ENCODE measurements at places on chromosomes 2 and 18.

DNA sequence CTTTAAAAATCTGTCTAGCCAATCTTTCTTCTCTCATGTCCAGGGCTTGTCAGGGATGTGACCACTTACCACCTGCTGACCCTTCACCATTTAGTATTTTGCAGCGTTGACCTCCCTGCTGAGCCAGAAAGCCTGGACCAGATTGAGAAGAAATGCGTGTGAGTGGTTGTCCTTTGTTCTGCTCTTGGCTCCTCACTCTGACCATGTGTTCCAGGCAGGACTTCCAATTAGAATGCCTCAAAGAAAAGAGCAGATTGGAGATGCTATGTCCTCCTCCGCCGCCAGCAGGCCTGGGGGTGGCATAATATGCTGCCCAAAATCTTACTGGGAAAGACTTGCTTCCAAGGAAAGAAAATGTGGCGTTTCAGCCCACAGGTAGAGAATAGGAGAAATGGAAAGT is 894.1 kb downstream of the SLC4A3 start:
- DNase-seq: no peak

GRCh38 chr2:96324721-96325040 is 436 bp upstream of the ITPRIPL1 start:
- DNase-seq: peak; percentile 10

GRCh38 chr2:126858436-126858835 is 40.3 kb upstream of the TEX51 start:
- no peak for DNase-seq

DNA sequence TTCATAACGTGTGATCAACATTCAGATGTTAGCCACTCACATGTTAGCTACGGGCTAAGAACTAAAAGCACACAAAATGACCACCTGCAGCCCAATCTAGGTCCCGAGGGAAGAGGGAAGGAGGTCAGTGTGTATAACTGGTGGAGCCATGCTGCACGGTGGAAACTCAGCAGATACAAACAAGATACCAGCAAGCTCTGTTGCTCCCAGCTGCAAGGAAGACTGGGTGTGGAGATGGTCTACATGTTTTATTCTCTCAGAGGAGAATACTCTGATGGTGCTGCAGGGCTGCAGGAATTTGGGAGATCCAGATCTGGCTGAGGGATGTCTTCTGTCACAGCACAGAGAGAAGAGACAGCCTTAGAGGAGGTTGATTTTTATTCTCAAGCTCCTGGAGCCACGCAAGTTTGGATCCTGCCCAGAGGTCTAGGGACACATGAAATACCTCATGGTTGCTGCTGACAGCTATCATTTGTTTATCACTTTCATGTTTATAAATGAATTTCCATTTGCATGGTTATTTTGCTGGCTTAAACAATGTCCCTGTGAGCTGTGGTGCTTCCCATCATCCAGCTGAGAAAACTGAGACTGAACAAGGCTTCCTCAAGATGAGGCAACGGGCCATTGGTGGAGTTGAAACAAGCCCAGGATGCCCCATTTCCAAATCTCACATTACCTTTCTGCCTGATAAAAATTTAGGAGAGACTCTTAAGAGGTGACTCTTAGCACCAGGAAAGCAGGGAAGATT is 30.9 kb downstream of the RNF144A start:
- DNase-seq: no peak

DNA sequence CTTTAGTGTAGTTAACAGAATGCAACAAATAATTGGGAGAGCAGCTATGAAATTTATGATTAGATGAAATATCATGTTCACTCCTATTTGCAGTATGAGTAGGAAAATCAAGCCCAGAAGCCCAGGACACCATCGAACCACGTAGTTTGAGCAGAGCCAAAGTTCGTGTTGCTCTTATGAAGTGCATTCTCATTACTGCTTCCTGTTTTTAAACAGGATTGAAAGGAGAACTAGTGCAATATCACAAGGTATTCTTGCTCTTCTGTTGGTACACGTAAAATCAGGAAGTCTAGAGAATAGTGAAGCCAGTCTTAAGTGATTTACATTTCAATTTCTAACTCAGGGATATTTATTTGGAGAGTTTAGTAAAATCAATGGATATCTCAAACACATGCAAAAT is 21.1 kb downstream of the ARHGAP15 start:
- no peak for DNase-seq

DNA sequence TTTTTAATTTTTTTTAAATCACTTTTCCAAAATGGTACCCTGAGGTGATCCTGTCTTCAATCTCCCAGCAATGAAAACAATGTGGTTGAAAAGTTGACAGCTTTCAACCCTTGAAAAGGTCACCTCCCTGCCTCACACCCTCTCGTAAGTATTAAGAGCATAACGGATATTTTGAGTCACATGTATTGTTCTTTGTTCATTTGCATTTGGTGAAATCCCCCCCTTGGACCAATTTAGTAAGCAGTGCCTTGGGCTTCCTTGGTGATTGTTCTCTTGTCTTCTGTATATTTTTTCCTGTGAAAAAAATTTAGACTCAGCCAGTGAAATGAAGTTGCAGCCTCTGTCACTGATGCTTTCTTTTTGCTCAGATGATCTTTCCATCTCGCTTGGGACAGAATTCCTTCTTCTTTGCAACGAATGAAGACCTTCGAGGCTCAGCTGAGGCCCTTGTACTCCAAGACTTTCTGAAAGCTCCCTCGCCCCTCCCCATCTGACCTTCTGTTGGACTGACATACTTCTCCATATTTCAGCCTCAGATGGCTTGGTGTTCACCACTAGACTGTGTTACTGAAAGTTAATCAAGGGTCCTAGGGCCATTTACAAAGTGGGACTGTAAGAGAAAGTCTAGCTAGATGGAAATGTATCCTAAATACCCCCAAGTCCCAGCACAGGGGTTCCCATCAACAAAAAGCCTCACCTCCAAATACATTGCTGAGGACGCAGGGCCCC is 158.4 kb downstream of the BCL2 start:
- DNase-seq: no peak

GRCh38 chr2:101401906-101402305 is 14.6 kb upstream of the CREG2 start:
- DNase-seq: no peak

DNA sequence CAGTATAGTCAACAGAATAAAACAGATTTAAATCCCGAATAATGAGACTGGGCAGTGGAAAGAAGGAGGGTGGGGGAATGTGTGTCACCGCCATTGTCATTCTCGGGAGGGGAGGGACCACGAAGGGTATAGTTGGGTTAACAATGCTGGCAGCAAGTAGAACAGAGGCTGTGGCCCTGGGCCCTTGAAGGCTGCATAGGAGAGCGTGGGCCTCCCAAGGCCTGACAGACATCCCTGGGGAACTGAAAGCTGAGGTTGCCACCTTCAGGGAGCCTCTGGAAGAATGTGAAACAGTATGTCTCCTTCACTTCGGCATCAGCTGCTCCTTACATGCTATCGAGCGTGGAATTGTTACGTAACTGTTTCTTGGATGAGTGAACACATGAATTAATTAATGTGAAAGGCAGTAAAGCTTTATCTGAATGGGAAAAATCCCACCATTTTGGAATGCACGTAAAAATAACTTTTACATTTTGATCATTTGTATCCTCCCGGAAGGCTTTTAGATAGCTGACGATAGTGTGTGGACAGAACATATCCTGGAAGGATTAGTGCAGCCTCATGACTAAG is 92.8 kb upstream of the TTC39C start:
- no peak for DNase-seq

- no peak for DNase-seq
These were observed 101.6 kb downstream of the OSBPL6 start for GRCh38 chr2:178295906-178296305.

GRCh38 chr2:109264595-109265328 is 135.8 kb downstream of the SH3RF3 start:
- DNase-seq: no peak

GRCh38 chr2:144048631-144049060 is 471.3 kb downstream of the ZEB2 start:
- no peak for DNase-seq

DNA sequence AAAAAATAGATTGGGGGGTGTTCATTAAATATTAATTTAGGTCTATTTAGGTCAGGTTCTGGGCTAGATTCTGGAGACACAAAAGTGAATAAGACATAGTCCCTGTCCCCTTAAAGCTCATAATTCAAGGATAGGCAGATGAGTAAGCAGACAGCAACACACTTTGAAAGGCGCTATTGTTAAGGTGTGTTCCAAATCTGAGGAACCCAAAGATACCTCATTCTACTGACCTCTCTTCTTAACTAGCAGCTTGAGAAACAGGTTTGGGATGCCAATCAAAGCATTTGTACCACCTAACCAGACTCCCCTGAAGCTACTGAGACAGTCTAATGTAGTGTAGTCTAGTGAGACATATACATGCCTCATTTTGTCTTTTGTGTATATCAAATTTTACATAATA is 34.8 kb downstream of the SEMA4F start:
- no peak for DNase-seq

DNA sequence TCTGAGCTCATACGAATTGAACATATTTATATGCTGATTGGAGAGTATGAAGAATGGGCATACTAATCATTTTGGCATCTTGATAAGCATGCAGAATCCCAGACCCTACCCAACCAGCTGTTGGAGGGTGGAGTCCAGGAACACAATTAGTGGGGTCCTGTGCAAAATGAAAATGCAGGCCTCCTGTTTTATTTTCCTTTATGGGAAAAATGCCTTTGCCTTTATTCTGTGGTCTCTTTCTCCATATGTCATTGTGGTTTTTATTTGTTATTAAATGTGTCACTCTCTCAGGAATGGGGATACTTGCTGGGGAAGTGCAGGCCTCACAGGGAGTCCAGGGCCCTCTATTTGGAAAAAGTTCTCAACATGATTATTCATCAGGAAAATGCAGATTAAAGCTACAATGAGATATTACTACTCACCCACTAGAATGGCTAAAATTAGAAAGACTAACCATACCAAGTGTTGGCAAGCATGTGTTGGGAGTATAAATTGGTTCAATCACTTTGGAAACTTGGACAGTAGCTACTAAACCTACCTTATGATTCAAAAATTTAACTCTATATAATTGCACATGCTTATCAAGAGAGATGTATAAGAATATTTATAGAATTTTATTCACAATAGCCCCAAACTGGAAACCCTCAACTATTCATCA is 223.1 kb upstream of the FBXO11 start:
- no peak for DNase-seq

DNA sequence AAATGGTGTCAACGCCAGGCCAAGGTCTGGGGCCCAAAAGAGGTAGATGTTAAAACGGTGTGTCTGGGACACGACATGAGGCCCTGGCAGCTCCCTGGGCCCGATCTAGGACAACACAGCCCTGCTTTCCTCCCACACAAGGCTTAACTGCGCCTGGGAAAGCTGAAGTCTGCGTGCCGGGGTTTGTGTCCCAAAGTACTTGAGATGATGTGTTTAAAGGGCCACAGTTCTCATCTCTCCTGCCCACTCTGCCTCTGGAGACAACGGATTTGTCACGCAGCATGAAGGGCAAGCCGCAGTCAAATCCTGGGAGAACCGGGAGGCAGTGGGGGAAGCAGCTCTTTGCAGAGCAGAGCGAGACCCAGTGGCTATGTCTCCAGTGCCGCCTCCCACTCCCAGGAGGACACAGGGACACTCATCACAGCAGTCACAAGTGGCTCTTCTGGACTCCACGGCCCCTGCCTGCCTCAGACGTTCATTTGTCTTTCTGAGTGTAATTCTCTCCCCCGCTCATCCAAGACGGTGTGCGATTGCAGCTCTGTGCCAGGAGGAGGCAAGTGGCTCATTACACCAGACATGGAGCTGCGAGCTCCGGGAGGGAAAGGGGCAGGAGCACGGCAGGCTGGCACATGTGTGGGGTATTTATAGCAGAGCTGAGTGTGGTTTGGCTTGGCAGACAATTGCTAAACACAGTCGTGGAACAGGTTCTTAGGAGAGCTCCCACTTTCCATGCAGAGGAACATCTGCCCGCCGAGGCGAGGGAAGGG is 57.7 kb upstream of the SEMA4C start:
- DNase-seq: no peak

DNA sequence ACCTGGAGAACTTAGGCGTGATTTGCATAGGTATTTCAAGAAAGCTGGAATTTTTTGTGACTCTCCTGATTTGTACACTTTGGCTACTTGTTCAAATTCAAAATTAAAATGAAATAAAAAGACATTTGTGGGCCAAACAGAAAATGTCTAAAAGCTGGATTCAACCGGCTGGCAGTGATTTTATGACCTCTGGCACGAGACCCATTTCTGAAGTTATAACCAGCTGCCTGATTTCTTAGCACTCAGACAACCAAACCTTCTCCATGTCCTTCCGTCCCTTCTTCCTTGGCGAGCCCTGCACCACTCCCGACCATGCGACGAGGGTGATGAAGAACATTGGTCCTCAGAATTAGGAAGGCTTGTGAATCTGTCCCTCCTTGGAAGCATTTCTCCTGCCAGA is 19.7 kb downstream of the PKDCC start:
- DNase-seq: no peak

DNA sequence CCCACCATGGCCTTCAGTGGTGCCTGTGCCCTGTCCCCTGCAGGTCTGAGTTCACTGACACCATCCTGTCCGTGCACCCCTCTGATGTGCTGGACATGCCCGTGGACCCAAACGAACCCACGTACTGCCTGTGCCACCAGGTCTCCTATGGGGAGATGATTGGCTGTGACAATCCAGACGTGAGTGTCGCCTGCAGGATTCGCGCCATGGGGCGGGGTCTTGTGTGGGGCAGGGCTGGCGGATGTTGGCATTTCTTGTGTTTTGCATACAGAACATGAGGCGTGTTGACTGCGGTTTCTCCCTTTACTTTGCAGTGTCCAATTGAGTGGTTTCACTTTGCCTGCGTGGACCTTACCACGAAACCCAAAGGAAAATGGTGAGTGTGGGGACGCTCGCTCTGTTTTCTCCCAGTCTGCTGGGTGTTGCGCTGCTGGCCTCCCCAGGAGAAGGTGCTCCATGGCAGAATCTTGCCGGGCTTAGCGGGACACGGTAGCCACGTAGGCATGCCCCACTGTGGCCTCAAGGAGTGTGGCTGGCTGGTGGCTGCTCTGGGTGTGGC is 11.5 kb upstream of the D2HGDH start:
- no peak for DNase-seq

GRCh38 chr2:134677856-134678756 is 40.7 kb downstream of the TMEM163 start:
- no peak for DNase-seq

DNA sequence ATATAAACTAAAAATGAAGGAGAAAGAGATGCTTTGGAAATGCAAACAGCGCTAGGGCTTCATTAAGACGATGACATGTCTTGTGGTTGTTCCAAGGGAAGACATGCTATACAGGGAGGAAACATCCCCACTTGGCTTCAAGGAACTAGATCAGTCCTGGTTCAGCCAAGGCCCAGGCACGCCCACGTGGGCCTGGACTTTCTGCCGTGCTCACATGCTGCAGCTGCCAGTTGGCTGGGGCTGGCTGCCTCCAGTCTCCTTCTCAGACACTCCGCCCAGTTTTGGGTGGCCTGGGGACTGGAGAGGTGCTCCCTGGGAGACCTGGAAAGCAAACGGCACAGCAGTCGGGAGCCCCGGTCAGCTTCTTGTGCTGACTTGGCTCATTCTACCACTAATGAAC is 109.6 kb downstream of the GLI2 start:
- no peak for DNase-seq

GRCh38 chr2:197972061-197972460 is 167.7 kb downstream of the PLCL1 start:
- no peak for DNase-seq

- DNase-seq: no peak
These were observed 14.5 kb downstream of the CREG2 start for GRCh38 chr2:101372792-101373191.

All from activated CD4-positive, alpha-beta T cell treated with anti-CD3 and anti-CD28 coated beads, Interleukin-2, amount 50 U/mL, for 4 hours (primary cell).